Ascending aorta (tissue), 2 donors: ENCODE measurements at places on chromosomes 6 and 20.

DNA sequence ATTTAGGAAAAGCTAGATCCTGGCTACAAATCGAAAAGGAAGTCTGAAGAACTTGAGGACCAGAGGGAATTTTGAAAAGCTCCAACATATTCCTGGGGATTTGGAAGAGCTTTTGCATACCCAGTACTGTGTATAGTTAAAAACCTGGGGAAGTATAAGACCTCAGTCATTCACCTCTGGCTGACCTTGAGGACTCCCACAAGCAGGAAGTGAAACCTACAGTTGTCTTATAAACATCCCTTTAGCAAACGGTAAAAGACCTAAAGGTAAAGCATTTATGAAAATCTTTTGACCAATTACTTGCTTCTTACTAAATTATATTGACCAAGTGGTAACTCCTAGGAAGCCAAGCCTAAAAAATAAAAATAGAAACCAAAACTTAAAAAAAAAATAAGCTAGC, 175.0 kb downstream of the HAO1 start:
- H3K27me3 ChIP-seq = no peaks in the 10 kb centered on the region
- H3K4me1 ChIP-seq = no peaks in the 10 kb centered on the region
- no peaks in the 10 kb centered on the region for H3K36me3 ChIP-seq
- H3K27ac ChIP-seq = no peak overlapping the region
- DNase-seq = no peak

GRCh38 chr6:48628316-48628715, 517.3 kb upstream of the PTCHD4 start:
- H3K4me1 ChIP-seq = no peaks in the 10 kb centered on the region
- H3K4me3 ChIP-seq = no peak overlapping the region
- H3K27me3 ChIP-seq = no peaks in the 10 kb centered on the region
- H3K36me3 ChIP-seq = no peaks in the 10 kb centered on the region

GRCh38 chr6:41462033-41462432, 84.1 kb upstream of the FOXP4 start:
- H3K27ac ChIP-seq = no peak overlapping the region
- DNase-seq = no peak
- H3K27me3 ChIP-seq = no peaks in the 10 kb centered on the region
- no peaks in the 10 kb centered on the region for H3K36me3 ChIP-seq
- H3K4me1 ChIP-seq = no peaks in the 10 kb centered on the region
- no peak overlapping the region for H3K4me3 ChIP-seq

GRCh38 chr6:148445116-148445515, 102.5 kb downstream of the SASH1 start:
- H3K4me3 ChIP-seq = no peak overlapping the region
- H3K27ac ChIP-seq = peak overlapping the region; percentile 68
- H3K36me3 ChIP-seq = no peaks in the 10 kb centered on the region
- DNase-seq = no peak

DNA sequence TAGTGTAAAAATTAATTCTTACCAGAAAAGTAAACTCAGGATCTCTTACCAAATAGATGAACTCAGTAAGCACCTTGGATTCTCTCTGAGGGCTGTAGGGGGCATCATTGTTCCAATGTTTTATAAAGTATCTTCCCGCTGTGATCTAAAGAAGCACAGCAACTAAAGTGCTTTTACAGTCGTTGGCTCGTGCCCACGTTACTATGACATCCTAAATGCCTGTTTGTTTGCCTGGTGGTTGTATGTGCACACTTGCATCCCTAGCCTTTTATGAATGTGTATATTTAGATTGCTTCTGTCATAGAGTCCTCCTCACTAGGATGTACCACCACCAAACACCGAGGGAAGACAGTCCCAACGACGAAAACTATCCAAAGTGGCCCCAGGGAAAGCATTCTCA, 34.5 kb downstream of the SLX4IP start:
- no peak overlapping the region for H3K27ac ChIP-seq
- peak overlapping the region; percentile 26 for H3K4me3 ChIP-seq
- no peaks in the 10 kb centered on the region for H3K27me3 ChIP-seq
- peaks cover 4% of the 10 kb centered on the region for H3K4me1 ChIP-seq
